ENCODE measurements at places on chromosomes 4 and X. TPM values are rescaled to one million over a fixed set of nuclear protein-coding genes. Genes with fewer than 3 reads are reported as not detected.

BANK1 gene
- 2.0 TPM for polyA plus RNA-seq

PDGFRA gene
- 138 TPM for polyA plus RNA-seq

ANKRD50 gene
- 32.1 TPM for polyA plus RNA-seq

- no peak for DNase-seq
Observed at GRCh38 chr4:181650033-181650825, 593.0 kb upstream of the TENM3 start.

NHS gene
- 25.4 TPM for polyA plus RNA-seq

ELK1 gene
- polyA plus RNA-seq, result 30.3 TPM

- no peak for DNase-seq
Observed at GRCh38 chrX:18368402-18368801, 13.9 kb upstream of the SCML2 start.

- no peak for DNase-seq
Observed at GRCh38 chr4:113665036-113665435, 96.5 kb downstream of the CAMK2D start.

DNA sequence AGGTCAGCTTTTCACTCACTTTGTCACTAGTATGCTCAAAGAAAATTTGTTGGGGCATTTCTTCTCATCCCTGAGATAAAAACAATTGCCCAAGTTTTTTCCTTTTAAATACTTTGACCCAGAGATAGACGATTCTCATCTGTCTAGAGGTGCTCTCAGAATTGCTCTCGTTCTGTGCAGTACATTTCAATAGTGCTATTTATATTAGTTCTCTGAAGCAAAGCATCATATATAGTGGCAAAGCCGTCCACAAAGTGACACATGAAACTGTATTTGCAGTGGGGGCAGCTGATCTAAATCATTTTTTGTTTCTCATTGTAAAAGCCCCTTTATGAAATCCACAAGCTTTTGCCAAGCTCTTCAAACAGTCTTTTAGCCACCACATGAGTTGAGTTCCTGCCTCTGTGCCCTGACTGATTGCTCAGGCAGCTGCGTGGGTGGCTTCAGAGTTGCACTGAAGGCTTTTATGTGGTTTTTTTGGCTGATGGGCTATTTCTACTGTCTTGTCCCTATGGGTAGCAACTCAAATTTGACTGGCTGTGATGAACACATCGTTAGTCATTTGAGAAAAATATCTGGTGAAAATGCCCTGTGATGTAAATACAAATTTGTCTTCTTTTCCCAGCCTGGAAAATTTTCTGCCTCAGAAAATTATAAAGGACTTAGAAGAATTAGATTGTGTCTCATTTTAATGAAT, 119.1 kb upstream of the OTUD4 start:
- no peak for DNase-seq

- no peak for DNase-seq
Observed at GRCh38 chrX:15170927-15171326, 99.0 kb downstream of the ASB9 start.

DNA sequence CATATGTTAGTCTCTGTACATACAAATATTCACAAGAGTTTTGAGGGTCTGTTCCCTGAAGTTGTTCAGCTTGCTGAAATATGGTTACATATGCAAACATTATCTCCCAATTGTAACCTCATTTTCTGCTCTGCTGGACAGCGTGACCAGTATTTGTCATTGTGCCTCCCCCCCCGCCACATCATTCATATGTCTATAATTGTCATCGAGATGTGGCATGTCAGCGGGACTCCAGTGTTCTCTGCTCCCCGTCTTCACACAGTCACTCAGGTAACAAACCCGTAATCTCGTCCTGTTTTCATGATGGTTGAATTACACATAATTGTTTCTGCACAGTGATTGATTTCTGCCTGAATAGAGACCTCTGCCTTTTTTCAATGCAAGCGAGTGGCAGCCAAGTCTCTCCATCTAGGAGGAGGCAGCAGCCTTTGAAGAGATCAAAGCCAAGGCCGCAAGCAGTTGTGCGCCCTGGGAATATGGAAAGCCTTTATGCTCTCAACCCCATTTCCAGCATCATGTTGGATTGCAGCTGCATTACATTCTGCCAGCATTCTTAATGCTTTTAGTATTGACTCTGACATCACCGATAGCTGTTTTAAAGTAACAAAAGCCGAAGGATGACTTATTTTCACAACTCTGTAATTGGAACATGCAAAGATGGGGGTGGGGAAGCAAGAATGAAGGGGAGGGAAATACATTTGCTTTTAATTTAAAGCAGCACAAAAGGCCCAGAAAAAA, 27.4 kb downstream of the LEF1 start:
- DNase-seq, result peak; percentile 49

DNA sequence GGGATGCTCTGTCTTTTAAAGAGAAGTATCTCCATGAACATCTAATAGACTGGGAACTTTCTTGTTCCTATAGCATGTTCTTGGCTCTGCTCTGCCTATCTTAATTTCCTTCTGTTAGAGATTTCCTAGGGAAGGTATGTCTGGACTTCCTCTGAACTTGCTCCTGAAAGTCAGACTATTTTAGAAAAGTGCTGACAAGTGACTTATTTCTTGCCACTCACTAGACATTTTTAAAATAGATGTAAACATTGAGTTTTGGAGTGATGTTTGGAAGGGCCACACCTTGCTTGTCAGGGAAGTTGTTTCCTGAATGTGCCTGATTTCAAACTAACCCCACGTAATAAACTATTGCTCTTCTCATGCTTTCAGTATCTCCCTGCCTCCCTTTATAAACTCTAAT, 62.4 kb upstream of the ATP8A1 start:
- DNase-seq, result no peak

VCX gene
- 0.47 TPM for polyA plus RNA-seq

DNA sequence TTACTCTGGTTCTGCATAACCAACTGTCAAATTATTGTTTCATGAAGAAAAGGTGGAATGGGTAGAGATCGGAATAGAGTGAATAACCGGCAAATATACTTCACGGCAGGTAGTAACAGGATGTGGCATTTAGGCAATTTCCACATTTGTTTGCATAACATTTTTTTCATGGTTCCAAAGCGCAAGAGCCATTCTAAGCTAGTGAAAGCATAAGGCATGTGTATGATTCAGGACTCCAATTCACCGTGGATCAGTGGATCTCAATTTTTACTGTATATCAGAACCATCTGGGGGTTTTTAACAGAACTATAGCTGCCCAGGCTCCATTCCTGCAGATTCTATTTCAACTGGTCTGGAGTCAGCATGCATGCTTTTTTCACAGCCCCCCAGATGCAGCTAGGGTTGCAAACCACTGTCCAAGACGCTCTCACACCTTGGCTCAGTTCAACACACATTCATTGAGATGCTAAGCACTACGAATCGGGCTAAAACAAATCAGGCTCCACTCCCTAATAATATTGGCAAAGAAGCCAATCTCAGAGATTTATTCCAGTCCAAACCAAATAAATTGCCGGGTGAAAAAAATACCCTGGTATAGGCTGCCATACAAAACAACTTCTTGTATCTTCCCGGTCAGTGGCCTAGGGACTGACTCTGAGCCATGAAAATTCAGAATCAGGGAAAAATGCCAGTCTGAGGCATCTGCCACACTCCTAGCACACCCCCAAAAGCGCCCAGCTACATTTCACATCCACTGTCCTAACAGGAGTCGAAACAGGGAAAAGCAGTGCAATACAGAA, 30.0 kb downstream of the AFAP1 start:
- no peak for DNase-seq

DNA sequence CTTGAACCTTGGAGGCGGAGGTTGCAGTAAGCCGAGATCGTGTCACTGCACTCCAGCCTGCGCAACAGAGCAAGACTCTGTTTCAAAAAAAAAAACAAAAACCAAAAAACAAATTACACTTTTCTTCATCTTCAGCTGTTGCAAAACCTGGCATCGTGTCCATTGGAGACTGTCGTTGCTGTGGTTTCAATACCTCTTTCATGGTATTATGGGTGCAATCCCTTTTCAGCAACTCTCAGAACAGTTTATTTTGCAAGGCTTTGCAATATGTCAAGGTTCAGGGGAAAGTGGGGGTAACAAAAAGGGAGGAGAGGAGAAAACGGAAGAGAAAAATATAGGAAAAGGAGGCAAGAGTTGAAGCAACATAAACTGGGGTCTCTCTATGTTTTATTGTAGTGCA, 40.8 kb downstream of the ARSD start:
- DNase-seq, result no peak

MED14 gene
- 61.2 TPM for polyA plus RNA-seq

DNA sequence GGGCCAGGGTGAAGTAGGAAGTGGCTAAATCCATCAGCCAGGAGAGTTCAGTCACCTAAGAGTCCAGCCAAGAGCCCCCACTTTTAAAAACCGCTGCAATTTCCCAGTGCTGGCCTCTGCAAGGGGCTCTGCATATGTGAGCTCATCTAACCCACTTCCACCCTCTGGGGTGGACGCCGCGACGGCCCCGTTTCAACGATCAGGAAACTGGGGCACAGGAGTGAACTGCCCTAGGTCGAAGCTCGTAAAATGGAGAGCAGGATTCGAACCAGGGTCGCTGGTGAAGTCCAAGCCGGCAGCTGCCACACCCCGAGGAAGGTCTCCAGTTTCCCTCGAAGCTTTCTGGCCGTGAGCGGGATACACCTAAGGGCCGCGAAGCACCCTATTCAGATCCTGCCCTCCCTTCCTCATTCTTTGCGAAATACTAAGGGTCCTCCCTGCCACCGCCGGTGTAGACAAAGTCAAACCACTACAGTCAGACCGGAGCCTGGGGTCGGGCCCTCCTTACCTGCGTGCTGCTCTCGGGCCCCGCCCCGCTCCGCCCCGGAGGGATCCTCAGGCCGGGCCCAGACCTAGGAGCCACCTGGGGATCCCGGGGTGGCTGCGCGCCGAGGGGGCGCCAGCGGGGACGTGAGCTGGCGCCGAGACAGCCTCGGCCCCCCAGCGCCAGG, 446 bp downstream of the EVC2 start:
- DNase-seq, result no peak

LRAT gene
- polyA plus RNA-seq, result 0.44 TPM

DNA sequence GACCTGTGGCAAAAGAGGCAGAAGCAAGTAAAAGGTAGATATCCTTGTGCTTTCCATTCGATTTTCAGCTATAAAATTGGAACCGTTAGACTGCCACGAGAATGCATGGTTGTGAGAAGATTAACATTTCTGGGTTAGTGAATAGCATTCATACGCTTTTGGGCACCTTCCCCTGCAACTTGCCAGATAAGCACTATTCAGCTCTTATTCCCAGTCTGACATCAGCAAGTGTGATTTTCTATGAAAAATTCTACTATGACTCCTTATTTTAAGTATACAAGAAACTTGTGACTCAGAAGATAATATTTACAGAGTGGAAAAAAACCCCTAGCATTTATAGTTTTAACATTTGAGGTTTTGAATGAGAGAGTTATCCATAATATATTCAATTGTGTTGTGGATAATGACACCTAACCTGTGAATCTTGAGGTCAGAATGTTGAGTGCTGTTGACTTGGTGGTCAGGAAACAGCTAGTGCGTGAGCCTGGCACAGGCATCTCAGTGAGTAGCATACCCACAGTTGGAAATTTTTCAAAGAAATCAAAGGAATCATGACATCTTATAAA, 3.9 kb downstream of the FGB start:
- no peak for DNase-seq

DNA sequence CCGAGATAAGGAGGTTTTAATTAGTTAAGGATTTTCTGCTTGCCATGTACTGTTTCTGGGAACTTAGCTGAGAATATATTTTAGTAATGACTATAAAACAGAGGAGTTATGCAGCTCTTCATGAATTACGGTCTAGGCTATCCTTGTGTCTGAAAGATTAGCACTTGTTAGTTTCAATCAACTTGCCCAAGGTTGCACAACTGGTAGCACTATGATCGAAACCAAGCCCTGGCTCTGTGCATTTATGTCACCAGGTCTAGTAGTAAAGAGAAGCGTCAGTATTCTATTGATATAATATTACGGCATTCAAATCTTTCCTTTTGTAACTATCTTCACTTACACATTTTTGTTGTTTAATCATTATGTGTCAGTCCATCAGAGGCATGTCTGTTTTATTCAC, 176.0 kb downstream of the TLL1 start:
- DNase-seq, result no peak

DNA sequence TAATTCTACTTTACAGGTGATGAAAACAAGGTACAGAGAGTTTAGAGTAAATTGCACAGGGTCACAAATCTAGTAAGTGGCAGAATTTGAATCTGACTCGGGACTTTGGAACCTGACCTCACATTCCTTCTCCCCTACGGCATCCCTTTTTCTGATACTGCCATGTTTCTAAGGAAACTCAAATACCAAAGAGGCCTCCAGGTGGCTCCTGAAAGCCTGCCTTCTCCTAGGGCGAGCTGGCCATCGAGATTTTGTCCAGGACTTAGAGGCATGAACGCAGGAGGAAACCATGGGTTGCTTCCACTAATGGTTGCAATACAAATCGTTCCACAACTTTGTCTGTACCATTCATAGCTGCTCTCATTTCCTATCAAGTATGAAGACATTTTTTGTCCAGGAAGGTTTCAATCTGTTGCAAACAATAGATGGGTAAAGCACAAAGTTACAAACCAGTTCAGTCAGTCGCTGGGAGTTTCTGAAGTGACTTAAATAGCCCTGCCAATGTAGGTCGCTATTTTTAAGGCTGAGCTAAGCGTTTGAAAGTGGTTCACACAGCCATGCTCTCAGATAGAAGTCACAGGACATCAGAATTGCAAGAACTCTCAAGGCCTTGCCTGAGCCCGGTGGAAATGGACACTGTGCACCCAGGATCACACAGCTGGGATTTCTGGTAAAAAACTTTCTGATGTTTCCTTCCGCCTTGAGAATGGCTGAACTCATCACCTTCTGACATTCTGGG, 296.6 kb upstream of the PRPS2 start:
- no peak for DNase-seq

Measured in renal pelvis (tissue), 12 donors.